Vein endothelial cell (primary cell): ENCODE measurements at places on chromosomes 16 and 17. TPM values are rescaled to one million over a fixed set of nuclear protein-coding genes. Genes with fewer than 3 reads are reported as not detected.

STAC2 gene
- total RNA-seq, result not detected in 2 replicates

ZNF385C gene
- total RNA-seq, result not detected in 2 replicates

MPP3 gene
- total RNA-seq, result 5.9 and 8.2 TPM in 2 replicates

SLFN14 gene
- under 0.01 TPM in 1 of 2 replicates, not detected in the other for total RNA-seq

NKD1 gene
- total RNA-seq, result under 0.01 TPM in 1 of 2 replicates, not detected in the other

TBX4 gene
- under 0.01 TPM in 1 of 2 replicates, not detected in the other for total RNA-seq

MEIOB gene
- not detected in 2 replicates for total RNA-seq

NT5C gene
- 31.2 and 38.9 TPM in 2 replicates for total RNA-seq

ZFP90 gene
- 19.2 and 22.5 TPM in 2 replicates for total RNA-seq

PHF23 gene
- total RNA-seq, result 57.2 and 58.5 TPM in 2 replicates

FOXL1 gene
- total RNA-seq, result 3.2 and 4.6 TPM in 2 replicates

CRLF3 gene
- 12.4 and 20.2 TPM in 2 replicates for total RNA-seq

VMO1 gene
- not detected in 2 replicates for total RNA-seq

NECAB2 gene
- total RNA-seq, result 0.57 TPM in 1 of 2 replicates, not detected in the other

GAA gene
- total RNA-seq, result 40.4 and 49.3 TPM in 2 replicates

ZP2 gene
- not detected in 2 replicates for total RNA-seq

PIMREG gene
- 8.8 and 16.2 TPM in 2 replicates for total RNA-seq

CSH2 gene
- total RNA-seq, result not detected in 2 replicates

GAST gene
- not detected in 2 replicates for total RNA-seq

RNF43 gene
- total RNA-seq, result not detected in 2 replicates

GNGT2 gene
- total RNA-seq, result 2.8 and 4.6 TPM in 2 replicates
